Thymus (tissue), 14 donors: ENCODE measurements at places on chromosomes 3 and 15. TPM values are rescaled to one million over a fixed set of nuclear protein-coding genes. Genes with fewer than 3 reads are reported as not detected.

- DNase-seq = no peak
Measured at GRCh38 chr3:105490045-105490444, 123.3 kb downstream of the ALCAM start.

The HGD gene
- total RNA-seq = 0.38 TPM

The IGF2BP2 gene
- 12.1 TPM for total RNA-seq

The HCLS1 gene
- 128 TPM for total RNA-seq

DNA sequence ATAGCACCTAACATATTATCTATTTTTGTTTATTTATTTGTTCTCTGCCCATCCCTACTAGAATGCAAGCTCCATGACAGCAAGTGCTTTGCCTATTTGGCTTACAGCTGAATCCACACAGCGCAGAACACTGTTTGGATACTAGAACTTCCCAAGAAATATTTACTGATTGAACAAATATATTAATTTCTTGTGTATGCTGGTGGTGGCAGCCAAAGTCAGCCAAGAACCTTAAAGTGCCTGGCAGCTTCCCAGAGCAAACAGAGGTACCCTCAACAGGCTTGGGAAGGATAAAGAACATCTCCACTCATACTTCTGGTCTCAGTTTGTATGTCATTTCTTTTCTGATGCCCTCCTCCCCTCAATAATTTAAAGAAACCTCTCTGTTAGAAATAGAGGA lies 111.8 kb upstream of the SLC25A36 start:
- DNase-seq = no peak

DNA sequence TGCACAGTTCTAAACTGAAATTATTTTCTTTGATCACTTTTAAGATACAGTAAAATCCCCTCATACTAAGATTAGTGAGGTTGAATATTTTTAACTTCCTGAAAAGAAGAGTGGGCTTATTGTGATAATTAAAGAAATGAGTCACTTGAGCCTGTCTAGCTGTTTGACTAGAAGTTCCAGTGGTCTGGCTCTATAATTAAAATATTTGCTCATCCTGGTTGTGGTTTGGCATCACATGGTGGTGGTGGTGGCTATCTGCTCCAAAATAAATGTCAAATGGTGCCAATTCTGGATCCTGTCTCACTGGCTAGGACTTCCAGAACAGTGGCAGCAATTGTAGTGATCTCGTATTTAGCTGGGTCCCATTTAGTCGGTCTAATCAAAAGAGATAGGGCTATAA lies 8.6 kb upstream of the TEX9 start:
- DNase-seq = no peak
